ENCODE measurements at places on chromosomes 5 and 9.

DNA sequence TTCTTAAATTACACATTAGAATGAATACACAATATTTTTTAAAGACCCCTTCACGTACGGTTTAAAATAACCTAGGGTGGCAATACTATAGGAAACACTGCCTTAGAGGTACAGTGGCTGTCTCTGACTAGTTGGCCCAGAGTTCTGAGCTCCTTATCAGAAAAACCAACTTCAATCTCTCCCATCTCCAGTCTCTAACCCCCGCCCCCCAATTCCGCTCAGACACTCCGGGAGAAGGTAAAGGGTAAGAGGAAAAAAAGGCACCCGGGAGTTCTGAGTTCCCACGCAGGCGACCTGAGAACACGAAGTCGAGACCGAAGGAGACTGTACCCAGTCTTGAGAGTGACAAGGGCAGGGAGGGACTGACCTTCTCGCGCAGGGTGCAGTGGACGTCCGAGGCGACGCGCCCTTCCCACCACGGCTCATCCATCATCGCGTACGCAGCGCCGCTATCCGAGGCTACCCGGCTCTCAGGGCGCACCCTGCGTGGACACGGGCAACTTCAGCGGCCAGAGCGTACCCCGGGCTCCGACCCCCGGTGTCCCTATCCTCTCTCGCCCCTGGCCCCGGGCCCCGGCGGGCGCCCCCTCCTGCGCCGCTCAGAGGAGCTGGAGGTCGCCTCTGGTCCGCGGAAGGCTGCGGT is 752 bp downstream of the CCNJL start:
- H3K27me3 ChIP-seq: peaks cover 57% of the 10 kb centered on the region
- H3K4me1 ChIP-seq: no peaks in the 10 kb centered on the region
- DNase-seq: no peak
- peak overlapping the region; percentile 52 for H3K4me3 ChIP-seq

DNA sequence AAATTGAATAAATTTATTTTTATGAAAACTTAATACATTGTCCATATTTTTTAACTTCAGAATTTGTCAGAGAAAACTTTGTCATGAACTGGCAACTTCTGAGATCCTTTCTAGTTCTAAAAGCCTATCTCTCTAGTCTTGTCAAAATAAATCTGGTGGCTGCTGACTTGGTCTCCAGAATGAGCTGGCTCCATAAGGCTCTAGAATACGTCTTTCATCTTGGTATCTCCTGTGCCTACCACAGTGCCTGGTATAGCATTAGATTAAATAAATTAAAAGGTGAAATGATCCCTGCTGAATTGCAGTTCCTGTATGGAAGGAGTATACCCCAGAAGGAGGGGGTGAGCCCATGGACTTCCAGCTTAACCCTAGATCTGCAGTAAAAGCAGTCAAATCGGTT is 2.6 kb upstream of the FOCAD start:
- no peak overlapping the region for H3K27ac ChIP-seq
- no peaks in the 10 kb centered on the region for H3K36me3 ChIP-seq
- H3K27me3 ChIP-seq: no peaks in the 10 kb centered on the region
- H3K4me3 ChIP-seq: no peak overlapping the region

DNA sequence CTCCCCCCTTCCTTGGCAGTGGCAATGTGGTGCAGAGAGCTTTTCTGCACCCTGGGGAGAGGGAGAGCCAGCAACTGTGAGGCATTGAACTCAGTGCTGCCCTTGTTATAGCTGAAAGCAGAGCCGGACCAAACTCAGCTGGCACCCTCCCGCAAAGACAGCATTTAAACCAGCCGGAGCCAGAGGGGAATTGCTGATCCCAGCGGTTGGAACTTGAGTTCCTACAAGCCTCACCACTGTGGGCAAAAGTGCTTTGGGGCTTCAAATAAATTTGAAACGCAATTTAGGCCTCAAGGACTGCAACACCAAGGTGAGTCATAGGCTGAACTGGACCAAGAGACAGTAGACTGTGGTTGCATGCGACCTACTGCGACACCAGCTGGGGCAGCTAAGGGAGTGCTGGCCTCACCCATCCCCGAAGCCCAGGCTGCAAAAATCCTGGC is 207.6 kb upstream of the CDKN2B start:
- no peak overlapping the region for H3K4me3 ChIP-seq
- peak; percentile 84 for DNase-seq
- no peaks in the 10 kb centered on the region for H3K27me3 ChIP-seq
- H3K4me1 ChIP-seq: peaks cover 53% of the 10 kb centered on the region

DNA sequence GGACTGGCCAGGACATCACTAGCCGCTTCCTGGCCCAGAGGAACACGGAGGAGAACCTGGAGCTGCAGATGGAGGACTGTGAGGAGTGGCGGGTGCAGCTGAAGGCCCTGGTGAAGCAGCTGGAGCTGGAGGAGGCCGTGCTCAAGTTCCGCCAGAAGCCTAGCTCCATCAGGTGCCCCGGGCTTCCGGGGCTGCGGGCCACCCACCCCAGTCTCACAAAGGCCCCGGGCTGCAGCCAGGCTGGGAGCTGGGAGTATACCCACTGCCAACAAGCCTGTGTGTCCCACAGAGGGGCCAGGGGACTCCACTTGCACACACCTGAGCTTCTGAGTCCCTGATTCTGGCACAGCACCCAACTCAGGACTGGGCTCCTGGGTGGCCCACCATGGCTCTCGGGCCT is 1.7 kb upstream of the RABL6 start:
- H3K27me3 ChIP-seq: peaks cover 14% of the 10 kb centered on the region
- no peak overlapping the region for H3K27ac ChIP-seq
- peaks cover 12% of the 10 kb centered on the region for H3K4me1 ChIP-seq
- 0 out of 2 replicates have a peak, but pooled peaks cover 7% of the 10 kb centered on the region for H3K36me3 ChIP-seq

DNA sequence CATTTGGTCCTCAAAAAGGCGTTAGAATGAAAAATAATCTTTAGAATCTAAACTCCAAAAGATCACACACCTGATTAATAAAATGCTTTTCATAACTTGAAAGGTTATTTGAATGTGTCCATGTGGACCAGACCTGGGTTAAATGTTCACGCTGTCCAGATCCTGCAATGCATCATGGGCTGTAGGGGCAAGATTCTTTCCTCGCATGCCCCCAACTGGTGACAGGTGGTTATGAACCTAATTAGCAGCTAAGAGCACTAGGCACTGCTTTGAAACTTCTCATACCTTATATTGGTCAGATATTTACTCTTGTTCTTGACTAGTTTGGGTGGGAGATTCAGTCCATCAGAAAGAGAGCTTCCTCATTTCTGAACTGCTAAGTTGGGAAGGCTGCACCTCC is 19.3 kb upstream of the PIP5K1B start:
- no peaks in the 10 kb centered on the region for H3K36me3 ChIP-seq
- peak; percentile 10 for DNase-seq
- H3K4me1 ChIP-seq: no peaks in the 10 kb centered on the region
- no peak overlapping the region for H3K4me3 ChIP-seq

DNA sequence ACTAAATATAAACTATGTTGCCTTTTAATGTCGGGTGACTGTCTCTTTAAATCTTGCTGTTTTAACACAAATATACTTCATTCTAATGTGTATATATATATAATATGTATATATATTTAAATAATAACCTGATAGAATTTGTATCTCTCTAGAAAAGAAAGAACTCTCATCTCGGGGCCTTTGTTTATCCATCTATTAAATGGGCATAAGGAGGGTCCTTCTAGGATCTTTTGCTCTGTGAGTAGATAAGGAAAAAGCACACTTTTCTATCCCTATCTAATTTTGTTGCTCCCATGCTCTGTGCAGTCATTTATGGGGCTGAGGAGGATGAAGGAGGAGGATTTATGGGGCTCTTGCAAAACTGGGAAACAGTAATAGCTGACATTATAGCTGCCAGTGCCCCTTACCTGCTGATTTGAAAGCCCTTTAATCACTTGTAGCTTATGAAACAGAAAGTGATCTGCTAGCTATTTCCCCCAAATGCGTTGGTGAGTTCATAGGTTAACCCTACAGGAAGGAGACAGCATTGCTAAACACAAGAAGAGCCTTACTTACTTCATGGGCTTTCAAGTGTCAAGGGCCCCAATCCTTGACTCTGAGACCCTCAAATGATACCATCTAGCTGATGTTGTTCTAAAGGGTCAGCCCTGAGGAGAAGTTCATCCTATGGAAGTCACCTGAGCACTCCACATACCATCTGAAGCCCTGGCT is 5.8 kb upstream of the PPARGC1B start:
- peaks cover 42% of the 10 kb centered on the region for H3K27me3 ChIP-seq
- no peaks in the 10 kb centered on the region for H3K4me1 ChIP-seq
- H3K27ac ChIP-seq: no peak overlapping the region
- H3K4me3 ChIP-seq: no peak overlapping the region

GRCh38 chr5:142048272-142048671 is 35.4 kb upstream of the GNPDA1 start:
- no peak for DNase-seq
- H3K4me1 ChIP-seq: peaks cover 5% of the 10 kb centered on the region
- no peaks in the 10 kb centered on the region for H3K36me3 ChIP-seq
- H3K4me3 ChIP-seq: no peak overlapping the region
- H3K27ac ChIP-seq: no peak overlapping the region
- H3K27me3 ChIP-seq: no peaks in the 10 kb centered on the region

GRCh38 chr5:124728331-124728967 is 18.0 kb downstream of the ZNF608 start:
- H3K4me3 ChIP-seq: no peak overlapping the region
- H3K27me3 ChIP-seq: no peaks in the 10 kb centered on the region
- H3K27ac ChIP-seq: no peak overlapping the region

DNA sequence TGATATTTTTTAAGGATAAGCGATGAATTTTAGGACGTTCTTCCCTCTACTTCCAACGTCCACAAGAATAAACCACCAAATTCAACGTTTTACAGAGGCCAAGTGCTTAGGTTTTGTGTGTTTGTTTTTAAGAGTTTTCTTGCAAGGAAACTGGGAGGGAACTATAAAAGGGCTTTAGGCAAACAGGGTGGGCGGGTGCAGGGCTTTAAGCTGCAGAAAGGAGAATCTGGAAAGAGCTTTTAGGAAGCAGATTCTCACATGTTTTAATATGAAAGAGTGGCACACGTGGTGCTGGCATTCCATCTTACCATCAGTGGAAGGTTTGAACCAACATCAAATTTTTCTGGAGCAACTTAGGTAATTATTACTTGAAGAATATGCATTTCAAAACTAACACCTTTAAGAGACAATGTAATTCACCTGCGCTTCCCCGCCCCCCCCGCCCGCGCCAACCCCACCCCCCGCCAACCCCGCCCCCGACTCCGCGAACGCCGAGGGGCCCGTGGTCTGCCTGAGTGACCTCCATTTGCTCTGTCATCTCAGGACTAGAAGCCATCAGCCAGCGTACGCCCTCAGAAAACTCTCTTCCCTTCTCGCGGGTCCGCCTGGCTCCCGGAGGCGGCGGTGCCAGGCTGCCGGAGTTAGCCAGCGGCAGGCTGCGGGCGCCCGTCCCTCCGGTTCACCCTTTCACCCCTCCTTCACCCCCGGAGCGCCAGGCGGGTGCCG is 911 bp upstream of the PIK3R1 start:
- peak overlapping the region; percentile 81 for H3K4me3 ChIP-seq
- H3K4me1 ChIP-seq: peaks cover 23% of the 10 kb centered on the region
- H3K27me3 ChIP-seq: no peaks in the 10 kb centered on the region
- DNase-seq: peak; percentile 51
- no peaks in the 10 kb centered on the region for H3K36me3 ChIP-seq

GRCh38 chr5:174998131-174998730 is 273.8 kb downstream of the MSX2 start:
- no peaks in the 10 kb centered on the region for H3K36me3 ChIP-seq
- no peak overlapping the region for H3K27ac ChIP-seq
- H3K4me1 ChIP-seq: no peaks in the 10 kb centered on the region
- no peak for DNase-seq

DNA sequence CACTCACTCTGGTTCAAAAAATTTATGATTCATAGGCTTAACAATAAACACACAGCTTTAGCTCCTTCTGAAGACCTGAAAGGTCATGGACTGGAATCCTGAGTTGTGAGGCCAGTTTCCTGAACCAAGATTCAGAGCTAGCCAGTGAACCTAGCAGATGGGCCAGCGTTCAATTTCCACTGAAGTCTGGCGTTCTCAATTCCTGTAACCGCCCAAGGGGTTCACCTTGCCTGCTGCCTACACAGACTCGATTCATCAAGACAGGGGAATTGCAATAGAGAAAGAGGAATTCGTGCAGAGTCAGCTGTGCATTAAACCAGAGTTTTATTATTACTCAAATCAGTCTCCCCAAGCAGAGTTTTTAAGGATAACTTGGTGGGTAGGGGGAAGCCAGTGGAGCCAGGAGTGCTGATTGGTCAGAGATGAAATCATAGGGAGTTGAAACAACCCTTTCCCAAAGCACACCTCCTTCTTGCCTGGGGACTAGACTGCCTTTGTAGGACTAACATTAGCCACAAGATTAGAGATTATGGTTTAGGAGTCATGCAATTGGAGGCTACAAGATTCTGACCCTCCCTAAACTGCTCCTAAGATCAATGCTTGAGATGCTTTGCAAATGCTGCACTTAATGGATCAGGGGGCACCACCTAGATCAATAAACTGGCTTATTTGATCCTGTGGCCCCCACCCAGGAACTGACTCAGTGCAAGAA is 117.5 kb upstream of the SHB start:
- no peaks in the 10 kb centered on the region for H3K4me1 ChIP-seq
- no peaks in the 10 kb centered on the region for H3K27me3 ChIP-seq
- DNase-seq: no peak
- H3K27ac ChIP-seq: no peak overlapping the region
- no peaks in the 10 kb centered on the region for H3K36me3 ChIP-seq

DNA sequence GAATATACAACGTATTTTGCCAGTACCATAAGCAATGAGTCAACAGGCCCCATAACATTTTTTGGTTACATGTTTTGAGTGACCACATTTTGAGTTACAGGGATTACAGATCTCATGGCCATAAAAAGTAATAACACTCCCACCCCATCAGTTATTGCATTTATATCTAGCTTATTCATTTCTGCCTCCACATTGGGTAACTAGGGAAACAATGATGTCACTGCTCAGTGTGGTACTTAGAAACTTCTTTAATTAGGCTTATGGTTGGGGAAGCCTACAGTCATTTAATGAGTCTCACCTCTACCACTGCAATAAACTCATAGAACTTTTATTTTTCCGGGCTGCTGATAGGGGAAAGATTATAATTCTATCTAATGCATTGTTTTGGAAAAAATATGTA is 39.9 kb upstream of the SMIM15 start:
- DNase-seq: peak; percentile 44
- H3K27ac ChIP-seq: no peak overlapping the region
- H3K36me3 ChIP-seq: no peaks in the 10 kb centered on the region
- H3K4me3 ChIP-seq: no peak overlapping the region
- H3K4me1 ChIP-seq: 0 out of 2 replicates have a peak, but pooled peaks cover 3% of the 10 kb centered on the region

DNA sequence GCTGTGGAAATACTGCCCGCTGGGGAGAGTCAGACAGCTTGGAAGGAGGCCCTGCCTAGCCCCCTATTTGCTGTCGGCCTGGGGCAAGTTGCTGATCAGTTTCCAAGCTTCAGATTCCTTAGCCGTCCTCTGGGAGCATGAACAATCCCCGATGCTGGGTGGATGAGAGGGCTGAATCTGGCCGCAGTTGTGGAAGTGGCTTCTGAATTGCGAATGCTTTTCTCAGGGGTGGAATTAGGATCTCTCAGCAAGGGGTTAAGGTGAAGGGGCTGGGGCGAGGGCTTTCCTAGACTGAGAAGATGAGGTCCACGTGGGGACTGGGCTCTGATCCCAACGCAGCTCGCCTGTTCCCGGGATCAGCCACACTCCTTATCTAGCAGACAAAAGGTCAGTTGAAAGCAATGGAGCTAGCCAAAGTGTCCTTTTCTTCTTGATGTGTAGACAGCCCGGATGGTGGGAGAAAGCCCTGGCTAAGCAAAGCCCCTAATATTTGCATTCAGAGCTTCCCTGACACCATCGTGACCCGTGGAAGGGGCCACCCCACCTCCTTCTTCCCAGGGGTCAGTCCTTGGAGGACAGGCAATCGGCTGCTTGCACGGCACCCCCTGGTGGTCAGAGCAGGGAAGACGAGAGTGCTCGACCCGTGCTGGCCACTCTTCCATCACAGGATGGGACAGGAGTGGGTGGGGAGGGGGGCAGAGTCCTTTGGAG is 54.9 kb downstream of the COL15A1 start:
- no peaks in the 10 kb centered on the region for H3K36me3 ChIP-seq
- no peaks in the 10 kb centered on the region for H3K27me3 ChIP-seq
- H3K4me1 ChIP-seq: peaks cover 41% of the 10 kb centered on the region
- peak; percentile 92 for DNase-seq

All from GM23248 (cell line).